GM12891 (cell line): ENCODE measurements at places on chromosomes 3 and 15.

- DNase-seq, result no peak
Measured at GRCh38 chr3:76099956-76100355, 314.6 kb upstream of the ZNF717 start.

GRCh38 chr3:106827515-106828213, 549.6 kb upstream of the CCDC54 start:
- no peak for DNase-seq

DNA sequence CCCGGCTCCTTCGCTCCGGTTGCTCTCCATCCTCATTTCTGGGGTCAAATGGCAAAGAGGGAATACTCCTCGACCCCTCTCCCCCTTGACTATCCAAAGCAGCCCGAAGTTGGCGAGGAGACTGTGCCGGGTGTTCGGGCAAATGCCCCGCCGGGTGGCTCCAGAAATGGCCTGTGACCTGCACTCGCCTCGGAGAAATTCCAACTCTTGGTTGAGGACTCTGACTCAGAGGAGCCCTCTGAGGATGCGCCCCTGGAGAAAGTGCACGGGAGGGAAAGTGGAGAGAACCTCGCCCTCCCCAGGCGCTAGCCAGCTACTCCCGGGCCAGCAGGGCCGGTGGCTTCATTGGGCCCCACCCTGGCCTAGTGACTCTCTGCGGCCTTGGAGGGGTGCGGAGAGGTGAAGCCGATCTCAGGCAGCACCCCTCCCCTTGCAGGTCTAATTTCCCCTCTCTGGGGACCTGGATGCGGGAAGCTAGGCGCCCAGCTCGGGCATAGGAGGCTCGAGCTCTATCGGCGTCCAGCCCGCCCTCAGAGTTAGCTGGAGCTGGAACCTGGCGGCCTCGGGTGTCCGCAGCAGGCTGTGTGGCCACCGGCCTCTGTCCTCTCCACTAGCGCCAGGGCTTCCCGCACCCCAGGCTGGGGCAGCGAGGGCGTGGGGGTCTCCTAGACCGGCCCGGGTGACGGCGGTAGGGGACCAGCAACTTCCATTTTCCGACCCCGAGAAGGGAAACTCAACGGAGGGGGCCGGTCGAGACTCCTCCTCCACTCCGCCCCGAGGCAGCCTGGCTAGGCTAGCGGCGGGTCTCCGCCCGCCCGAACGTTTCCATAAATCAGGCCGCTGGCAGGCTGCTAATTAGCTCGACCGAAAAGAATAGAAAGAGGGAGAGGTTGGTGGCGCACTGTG, 29.4 kb downstream of the NR2F2 start:
- DNase-seq, result no peak

GRCh38 chr3:39166932-39167532, 13.6 kb upstream of the CSRNP1 start:
- no peak for DNase-seq

DNA sequence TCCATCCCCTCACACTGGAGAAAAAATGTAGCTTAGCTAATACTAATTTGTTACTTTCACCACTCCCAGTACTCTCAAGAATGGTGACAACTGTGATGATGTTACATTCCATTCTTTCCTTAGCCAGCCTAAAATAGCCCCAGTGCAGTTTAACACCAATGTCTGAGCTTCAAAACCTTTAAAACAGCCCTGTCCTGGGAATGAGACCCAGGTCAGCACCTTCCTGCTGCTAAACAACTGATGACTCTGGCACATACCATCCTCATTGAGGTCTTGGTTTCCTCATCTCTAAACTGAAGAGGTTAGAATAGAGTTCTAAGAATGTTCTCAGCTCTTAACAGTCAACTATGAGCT, 3.8 kb downstream of the SCAMP2 start:
- no peak for DNase-seq

DNA sequence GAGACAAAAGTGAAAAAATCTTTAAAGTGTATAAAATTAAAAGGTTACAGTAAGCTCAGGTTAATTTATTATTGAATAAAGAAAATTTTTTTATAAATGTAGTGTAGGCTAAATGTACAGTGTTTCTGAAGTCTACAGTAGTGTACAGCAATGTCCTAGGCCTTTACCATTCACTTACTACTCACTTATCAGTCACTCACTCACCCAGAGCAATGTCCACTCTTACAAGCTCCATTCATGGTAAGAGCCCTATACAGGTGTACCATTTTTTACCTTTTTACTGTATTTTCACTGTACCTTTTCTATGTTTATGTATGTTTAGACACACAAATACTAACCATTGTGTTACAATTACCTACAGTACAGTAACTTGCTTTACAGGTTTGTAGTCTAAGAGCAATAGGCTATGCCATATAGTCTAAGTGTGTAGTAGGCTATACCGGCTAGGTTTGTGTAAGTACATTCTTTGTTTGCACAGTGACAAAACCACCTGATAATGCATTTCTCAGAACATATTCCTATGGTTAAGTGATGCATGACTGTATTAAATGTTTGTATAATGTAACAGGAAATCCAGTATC, 38.1 kb upstream of the NECTIN3 start:
- no peak for DNase-seq

- DNase-seq, result no peak
Measured at GRCh38 chr3:73623346-73623745, 1.4 kb downstream of the PDZRN3 start.

GRCh38 chr3:34782871-34783270, 856.5 kb upstream of the ARPP21 start:
- no peak for DNase-seq

GRCh38 chr15:43931790-43932435, 105.1 kb downstream of the WDR76 start:
- no peak for DNase-seq

DNA sequence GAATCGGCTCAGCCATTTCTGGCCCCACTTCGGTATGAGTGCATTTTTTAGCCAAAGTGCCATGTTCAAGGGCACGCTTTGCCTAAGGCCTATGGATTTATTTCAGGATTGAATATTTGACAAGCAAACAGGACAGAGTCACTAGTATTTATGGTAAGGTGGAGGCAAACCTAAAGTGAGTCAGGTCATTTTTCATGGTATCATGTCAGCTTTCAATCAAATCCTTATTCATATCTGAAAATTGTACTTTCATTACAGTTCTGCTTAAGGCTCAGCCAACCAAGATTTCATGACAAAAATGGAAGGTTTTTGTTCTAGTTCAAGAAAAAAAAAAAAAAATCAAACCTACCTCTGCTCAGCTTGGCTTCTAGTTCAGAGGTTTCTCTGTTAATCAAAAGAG, 30.5 kb upstream of the ICE2 start:
- DNase-seq, result no peak
